Hematopoietic multipotent progenitor cell treated with erythropoietin and hydrocortisone succinate and interleukin-3 and kit ligand, for 17 days (in vitro differentiated cells): ENCODE measurements at places on chromosomes 11 and 22.
A peak's percentile ranks its signal among the peaks of the same experiment; 100 is the strongest.

- no peak for DNase-seq
Measured at GRCh38 chr11:47268448-47269001, 1.4 kb upstream of the MADD start.

DNA sequence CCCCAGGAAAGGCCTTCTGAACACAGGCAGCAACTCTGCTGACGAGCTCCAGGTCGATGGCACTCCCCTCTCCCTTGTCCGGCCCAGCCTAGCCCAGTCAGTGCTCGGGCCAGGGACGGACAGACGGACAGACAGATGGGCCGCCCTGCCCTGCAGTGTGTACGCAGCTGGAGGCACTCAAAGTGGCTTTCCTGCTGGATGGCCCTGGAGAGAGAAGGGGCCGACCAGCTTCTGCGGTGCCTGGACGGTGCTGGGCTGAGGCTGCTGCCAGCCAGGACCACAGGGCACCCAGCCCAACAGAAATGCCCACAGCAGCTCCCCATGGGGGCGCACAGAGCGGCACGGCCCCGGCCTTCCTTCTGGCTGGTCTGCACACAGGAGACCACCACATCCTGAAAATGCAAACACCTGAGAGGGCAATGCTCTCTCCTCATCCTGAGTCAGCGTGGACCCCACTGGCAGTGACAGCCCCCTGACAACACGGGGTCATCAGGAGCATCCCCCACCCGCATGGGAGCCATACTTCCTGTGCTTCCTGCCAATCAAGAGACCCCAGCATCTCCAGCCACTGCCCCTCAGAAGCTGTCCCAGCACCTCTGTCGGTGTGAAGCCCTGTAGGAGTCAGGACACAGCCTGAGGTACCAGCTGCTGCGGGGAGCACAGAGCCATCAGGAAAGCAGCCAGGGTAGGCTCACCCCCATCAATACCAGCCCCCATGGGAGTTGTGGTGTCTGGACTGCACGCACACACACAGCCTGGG lies 692 bp upstream of the MOB2 start:
- no peak for DNase-seq

DNA sequence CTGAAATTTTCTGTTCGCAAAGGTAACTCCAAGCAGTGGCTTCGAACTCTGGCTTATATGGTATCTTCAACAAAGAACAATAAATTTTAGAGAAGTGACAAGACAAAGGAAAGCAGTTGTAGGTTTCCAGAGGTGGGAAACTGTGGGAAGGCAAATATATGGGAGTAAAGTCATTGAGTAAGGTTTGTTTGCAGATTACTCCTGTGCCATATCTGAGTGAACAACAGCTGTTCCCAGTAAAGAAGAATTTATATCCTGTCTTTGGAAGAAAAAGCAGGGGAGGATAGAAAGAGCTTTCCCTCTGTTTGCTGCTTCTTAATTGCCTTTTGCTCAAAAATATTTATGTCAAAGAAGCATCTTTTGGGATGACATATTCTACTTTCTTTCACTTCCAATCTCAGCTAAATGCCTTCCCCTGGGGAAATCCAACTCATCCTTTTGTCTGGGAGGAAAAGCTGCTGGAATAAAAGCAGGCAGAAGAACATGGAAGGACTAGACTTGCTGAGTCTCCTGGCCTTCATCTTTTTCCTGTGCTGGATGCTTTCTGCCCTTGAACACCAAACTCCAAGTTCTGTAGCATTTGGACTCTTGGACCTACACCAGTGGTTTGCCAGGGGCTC lies 10.4 kb upstream of the RCN1 start:
- DNase-seq, result no peak

GRCh38 chr11:114307524-114308203 lies 11.5 kb downstream of the NNMT start:
- no peak for DNase-seq

- DNase-seq, result no peak
Measured at GRCh38 chr22:40009951-40010671, 15.4 kb downstream of the FAM83F start.

GRCh38 chr11:82003671-82004515 lies 729.8 kb downstream of the FAM181B start:
- no peak for DNase-seq

DNA sequence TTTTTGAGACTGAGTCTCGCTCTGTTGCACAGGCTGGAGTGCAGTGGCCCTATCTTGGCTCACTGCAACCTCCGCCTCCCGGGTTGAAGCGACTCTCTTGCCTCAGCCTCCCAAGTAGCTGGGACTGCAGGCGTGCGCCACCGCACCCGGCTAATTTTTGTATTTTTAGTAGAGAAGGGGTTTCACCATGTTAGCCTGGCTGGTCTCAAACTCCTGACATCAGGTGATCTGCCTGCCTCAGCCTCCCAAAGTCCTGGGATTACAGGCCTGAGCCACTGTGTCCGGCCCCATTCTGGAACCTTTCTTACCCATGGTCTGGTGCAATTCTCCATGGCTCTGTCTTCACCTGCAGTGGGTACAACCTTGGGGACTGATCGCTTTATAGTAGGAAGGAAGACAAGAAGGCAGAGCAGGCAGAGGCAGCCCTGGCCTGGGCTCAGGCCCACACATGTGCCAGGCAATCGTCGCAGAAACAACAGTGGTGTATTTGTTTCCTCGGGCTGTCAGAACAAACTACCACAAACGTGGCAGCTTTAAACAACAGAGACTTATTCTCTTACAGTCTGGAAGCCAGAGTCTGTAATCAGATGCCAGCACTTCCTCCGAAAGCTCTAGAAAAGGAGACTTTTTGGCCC lies 4.0 kb upstream of the PTGDR2 start:
- DNase-seq, result no peak

DNA sequence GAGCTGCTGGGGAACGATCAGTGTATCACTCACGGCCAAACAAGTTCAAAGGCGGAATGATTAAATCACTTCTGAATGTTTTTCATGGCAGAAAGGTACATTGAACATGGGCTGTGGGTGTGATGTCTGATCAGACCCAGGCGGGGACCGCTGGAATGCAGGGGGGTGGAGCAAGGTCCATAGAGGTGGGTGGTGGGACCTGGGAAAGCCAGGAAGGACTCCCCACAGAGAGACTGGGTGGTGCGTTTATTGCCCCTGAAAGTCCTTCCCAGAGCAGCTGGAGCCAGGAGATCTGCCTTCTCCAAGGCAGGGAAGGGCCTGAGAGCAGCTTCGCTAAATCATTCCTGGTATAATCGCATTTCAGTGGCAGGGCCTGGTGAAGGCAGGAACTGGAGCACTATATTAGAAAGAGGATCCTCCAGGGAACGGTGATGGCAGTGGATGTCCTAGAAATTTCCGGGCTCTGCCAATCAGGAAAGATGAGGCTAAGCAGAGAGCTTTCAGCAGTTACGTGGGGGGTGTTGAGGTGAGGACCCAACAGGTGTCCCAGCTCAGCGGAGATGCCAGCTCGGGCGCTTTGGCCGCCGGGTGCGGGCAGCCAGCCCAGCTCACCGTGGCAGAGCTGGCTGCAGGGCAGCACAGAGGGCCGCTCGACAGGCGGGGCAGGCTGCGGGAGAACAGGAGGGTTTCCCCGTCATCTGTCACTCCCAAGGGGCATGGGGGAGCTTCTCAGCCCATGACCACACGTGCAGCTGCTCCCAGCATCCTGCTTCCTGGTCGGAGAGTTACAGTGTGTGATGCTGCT lies 271.7 kb downstream of the CTTN start:
- DNase-seq, result no peak

DNA sequence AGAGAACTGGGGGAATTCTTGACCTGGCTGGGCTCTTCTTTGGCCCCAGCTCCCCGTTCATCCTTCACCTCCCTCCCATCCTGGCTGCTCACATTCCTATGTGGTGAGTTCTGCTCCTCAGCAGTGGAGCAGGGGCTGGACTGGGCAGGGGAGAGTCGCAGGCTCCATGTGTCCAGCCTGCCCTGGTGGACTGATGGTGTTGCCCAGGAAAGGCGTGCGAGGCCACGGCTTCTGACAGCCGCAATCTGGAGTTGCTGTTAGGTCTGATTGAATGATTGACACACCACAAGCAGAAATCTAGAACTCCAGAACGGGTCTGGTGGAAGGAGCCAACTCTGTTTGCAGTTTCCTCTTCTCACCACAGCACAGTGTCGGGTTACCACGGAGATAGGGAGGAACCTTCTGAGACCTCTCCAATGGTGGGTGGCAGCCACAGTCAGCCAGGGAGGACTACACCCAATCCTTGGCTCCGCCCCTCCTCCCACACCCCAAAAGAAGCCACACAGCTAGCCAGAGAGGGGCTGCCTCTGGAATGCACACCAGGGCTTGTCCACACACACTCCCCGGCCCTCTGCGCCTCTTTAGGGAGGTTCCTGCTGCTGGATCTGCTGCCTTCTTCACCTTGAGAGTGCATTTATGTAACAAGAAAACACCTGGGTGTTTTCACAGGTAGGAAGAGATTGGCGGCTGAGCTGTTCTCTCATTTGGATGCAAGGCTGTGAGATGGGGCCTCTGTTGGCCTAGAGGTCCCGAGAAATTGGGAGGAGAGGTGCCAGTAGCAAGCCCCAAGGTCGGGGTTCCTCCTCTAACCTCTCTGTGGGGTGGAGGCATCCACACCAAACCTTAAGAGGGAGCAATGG lies 56.4 kb upstream of the CD44 start:
- DNase-seq, result no peak

DNA sequence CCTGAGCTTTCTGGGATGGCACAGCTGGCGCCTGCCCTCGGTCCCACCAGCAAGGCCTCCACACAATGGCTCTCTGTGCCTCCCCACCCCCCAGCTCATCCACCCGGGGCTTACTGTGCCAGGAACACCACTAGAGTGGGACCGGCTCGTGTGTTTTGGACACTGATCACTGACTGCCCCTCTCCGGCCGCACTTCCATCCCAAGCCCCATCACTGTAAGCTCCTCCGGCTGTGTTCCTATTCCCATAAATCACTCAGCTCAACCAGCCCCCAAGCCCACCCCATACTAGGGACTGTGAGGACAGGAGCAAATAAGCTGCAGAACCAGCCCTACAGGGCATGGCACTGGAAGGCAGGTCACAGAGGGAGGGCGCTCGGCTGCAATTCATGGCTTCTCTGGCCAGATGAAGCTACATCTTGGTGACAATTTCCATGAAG lies 7.3 kb downstream of the APBB1 start:
- DNase-seq, result no peak

DNA sequence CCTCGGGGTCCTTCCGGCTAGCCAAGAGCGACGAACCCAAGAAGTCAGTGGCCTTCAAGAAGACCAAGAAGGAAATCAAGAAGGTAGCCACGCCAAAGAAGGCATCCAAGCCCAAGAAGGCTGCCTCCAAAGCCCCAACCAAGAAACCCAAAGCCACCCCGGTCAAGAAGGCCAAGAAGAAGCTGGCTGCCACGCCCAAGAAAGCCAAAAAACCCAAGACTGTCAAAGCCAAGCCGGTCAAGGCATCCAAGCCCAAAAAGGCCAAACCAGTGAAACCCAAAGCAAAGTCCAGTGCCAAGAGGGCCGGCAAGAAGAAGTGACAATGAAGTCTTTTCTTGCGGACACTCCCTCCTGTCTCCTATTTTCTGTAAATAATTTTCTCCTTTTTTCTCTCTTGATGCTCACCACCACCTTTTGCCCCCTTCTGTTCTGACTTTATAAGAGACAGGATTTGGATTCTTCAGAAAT lies 1.9 kb upstream of the GCAT start:
- DNase-seq, result peak; percentile 51

GRCh38 chr11:13596611-13597326 lies 71.7 kb upstream of the FAR1 start:
- DNase-seq, result no peak

- DNase-seq, result peak; percentile 36
Measured at GRCh38 chr11:97963528-97964331, 1057.0 kb upstream of the CNTN5 start.

DNA sequence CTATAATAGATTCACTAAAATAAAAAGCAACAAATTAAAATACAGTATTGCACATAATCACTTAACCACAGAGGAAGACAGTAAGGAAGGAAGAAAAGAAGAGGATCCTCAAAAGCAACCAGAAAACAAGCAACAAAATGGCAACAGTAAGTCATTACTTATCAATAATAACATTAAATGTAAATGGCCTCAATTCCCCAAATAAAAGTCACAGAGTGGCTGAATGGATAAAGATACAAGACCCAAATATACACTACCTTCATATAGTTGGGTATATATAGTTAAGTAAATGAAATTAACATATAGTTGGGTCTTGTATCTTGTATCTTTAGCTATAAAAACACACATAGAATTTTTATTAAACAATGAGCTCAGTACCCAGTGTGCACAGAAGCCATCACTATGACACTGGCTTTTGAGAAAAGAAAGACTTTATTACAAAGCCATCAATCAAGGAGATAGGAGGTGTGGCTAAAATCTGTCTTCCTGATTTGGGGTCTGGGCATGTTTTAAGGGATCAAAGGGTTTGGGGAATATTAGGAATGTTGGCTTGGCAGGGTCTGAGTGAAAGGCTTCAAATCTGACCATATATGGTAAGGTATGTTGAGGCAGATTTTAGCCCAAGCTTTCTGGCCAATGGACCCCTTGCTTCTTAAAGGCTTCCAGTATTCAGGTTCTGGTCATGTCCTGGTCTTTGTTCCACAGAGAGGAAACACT lies 13.4 kb upstream of the GLYAT start:
- no peak for DNase-seq

DNA sequence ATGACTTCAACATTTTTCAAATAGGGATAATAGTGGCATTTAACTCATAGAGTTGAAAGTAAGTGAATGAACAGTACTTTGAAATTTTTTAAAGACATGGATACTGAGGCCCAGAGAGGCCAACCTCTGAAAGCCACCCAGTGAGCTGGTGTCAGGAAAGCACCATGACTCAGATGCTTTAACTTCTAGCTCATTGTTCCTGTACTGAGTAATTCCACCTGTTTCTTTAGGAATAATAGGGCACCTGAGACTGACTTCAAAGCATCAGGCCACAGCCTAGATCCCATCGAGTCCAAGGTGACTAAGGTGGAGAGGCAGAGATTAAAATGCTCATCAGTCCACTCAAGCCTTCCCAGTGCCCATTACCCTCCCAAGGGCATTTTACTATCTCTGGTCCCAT lies 491.8 kb upstream of the TENM4 start:
- no peak for DNase-seq

DNA sequence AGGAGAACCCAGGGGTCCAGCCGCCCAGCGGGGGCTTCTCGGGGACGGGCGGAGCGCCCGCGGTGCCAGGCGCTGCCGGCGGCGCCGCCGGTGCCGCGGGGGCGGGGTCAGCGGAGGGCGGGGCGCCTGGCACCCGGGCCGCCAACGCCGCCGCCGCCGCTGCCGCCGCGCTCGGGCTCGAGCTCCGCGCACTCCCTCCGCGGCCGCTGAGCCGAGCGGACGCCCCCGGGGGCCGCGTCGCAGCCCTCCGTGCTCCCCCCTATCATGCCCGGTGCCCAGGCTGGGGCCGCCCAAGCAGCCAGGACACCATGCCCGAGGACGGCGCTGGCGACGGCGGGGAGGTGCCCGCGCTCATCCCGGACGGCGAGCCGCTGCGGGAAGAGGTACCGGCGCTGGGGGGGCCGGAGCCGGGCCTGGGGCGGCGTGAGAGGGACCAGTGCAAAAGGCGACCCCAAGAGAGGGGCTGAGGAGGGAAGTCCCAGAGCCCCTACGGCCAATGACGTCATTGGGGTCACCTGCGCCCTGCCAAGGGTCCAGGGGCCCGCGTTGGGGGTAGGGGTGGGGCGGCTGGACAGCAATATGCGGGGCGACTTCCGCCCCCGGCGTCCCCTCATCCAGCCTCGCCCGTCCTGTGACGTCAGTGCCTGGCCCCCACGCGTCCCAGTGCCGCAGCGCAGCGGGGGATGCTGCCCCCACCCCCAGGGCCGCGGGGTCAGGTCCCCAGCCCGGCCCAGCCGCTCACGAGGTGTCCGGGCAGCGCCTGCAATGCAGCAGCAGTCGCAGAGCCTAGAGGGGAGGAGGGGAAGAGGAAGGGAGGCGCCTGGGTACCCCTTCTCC lies at the start of gene TMEM151A:
Gene TMEM151A (plus strand): TSS at position 189 of the 837 bp plus-strand sequence. CDS start 120 bp downstream, at position 309.
- no peak for DNase-seq
